ENCODE measurements at places on chromosomes 12 and 14.

DNA sequence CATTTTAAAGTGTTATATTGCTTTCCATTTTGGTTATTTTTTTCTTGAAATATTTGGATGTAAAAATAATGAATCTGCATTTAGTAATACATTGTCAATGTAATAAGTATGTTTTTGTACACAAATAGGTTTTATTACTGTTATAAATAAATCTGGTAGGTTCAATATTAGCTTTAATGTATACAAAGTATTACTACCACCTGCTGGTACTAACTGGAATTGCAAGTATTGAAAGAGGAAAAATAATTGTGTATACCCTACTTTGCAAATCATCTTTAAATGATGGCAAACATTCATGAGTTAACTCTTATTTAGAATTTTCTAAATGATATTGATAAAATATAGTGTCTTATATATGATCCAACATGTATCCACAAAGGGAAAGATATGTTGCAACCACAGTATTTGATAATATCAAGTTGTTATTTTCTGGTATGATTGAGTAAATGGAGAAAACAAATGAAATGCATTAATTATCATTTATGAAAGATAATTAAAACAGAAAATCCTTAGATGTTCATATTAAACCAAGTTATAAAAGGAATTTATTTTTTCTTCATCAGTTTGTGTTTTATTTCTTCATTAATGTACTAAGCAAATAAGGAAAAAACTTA lies 3.2 kb downstream of the OR4K2 start:
- DNase-seq: no peak

- DNase-seq: no peak
Observed at GRCh38 chr14:32938719-32939253, at the start of gene NPAS3. Gene NPAS3 (plus strand): TSS chr14:32938879.

GRCh38 chr12:38386205-38386985 lies 69.8 kb downstream of the ALG10B start:
- no peak for DNase-seq

- DNase-seq: no peak
Observed at GRCh38 chr14:55416866-55417265, 5.2 kb upstream of the ATG14 start.

- no peak for DNase-seq
Observed at GRCh38 chr12:94205822-94206221, 57.4 kb downstream of the PLXNC1 start.

GRCh38 chr14:61258985-61259384 lies 22.2 kb downstream of the TMEM30B start:
- no peak for DNase-seq

DNA sequence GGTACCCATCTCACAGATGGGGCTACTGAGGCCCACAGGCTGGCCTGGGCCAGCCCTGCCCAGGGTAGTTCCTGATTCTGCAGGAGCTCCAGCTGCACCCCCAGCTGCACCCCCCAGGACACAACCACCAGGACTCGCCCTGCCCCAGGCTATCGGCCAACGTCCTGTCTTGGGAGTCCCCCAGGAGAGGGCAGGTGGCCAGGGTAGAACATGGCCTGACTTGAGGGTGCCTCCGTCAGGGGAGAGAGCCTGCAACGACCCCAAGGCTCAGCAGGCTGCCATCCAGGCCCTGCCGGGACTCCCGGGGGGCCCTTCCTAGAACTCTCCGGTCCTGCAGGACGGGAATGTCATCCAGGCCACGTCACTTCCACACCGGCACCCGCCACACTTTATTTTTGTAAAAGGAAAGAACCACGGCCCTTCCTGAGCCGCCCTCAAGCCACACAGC lies 15.8 kb downstream of the JAG2 start:
- DNase-seq: no peak

Measured in stimulated activated CD4-positive, alpha-beta T cell treated with anti-CD3 and anti-CD28 coated beads, Interleukin-1b, Interleukin-23, amount 100 ng/mL, for 1 hour (primary cell).